Activated naive CD8-positive, alpha-beta T cell treated with anti-CD3 and anti-CD28 coated beads, Interleukin-2, amount 10 ng/mL, durations not matched to agents 7 days and 5 days (primary cell): ENCODE measurements at places on chromosomes 6 and 20. TPM values are rescaled to one million over a fixed set of nuclear protein-coding genes. Genes with fewer than 3 reads are reported as not detected.

The PHACTR1 gene
- total RNA-seq = 0.79 TPM

The AVP gene
- not detected for total RNA-seq

The OVOL2 gene
- not detected for total RNA-seq

The STK35 gene
- total RNA-seq = 17.0 TPM

The HLA-DQA2 gene
- not detected for total RNA-seq

The PKHD1 gene
- not detected for total RNA-seq
